Glutamatergic neuron (in vitro differentiated cells): ENCODE measurements at places on chromosomes 16 and 17.

- DNase-seq = no peak
These were observed 138.6 kb downstream of the MAP2K6 start for GRCh38 chr17:69552986-69553667.

GRCh38 chr17:64131606-64132270 is 1.8 kb upstream of the ERN1 start:
- no peak for DNase-seq

- no peak for DNase-seq
These were observed 10.2 kb upstream of the ETV4 start for GRCh38 chr17:43556292-43556691.

GRCh38 chr17:987931-988330 is 8.4 kb upstream of the NXN start:
- DNase-seq = no peak

DNA sequence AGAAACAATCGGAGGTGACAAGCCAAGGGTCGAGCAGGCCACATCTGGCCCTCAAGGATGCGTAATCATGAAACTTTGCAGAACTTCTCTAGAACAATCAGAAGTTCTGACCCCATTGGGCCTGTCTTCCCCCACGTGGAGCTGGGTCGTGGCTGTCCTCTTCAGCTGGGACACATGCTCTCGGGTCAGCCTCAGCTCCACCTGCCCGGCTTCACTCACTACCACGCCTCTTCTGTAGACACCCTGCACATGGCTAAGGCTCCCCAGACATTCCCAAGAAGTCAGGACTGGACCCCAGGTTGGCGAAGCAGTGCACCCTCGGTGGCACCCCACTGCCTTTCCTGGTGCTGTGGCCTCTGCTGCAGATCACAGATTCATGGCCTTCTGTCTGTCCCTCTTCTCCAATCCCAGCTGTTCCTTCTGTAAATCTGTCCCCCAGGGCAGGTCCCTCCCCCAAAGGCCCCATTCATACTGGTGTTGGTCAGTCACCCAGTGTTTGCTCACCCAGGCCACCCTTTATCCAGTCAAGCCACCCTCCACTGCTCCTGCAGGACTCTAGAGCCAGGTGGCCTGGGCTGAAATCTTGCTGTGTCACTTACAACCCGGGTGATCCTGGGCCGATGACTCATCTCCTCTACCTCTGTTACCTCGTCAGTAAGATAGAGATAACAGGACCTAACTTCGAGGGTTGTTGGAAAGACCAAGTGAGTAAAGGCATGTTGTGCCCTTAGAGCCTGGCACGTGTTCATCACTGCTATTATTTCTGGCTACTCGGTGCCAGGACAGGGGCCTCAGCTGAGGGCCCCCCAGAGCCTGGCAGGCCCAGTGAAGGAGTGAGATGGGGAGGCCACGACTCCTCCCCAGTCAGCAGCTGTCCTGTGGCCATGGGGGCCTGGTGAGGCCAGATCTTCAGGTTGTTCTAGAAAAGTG is 1.4 kb upstream of the SLC5A11 start:
- no peak for DNase-seq

GRCh38 chr17:44758414-44759085 is at the start of gene ADAM11:
TSS of gene ADAM11 (plus strand) at chr17:44758988. CDS start at chr17:44759200, 212 bp downstream.
- peak; percentile 59 for DNase-seq

GRCh38 chr16:77925531-77925930 is 96.8 kb upstream of the CLEC3A start:
- DNase-seq = no peak

DNA sequence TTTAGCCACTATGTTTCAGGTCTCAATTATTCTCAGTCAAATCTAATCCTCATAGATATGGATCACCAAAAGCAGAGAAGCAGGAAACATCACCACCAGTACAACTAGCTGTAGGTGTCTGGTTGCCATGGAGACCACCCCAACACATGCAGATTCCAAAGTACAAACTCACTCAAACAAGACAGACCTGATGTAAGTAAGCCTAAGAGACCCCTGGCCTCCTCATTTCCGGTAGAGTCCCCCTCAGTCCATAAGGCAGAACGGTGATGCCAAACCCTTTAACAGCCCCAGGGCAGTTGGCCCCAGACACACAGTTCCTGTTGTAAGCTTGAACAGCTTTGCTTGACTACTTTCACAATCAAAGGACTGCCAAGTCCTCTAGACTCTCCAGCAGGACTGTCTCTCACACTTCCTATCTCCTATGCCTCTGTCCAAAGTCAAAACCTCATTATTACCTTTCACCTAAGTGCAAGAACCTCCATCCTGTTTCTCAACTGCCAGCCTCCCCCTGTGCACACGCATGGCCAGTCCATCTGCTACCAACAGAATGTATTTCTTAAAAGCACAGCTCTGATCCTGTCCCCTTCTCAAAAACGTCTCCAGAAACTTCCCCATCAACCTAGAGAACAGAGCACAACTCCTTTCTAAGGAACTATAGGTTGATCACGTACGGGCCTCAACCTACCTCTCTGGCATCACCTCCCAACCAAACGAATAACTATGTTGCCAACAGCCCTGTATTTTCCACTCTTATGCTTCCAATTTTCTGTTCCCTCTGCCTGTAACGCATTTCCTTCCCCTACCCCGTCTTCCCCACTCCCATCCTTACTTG is 23.9 kb downstream of the SLC39A11 start:
- DNase-seq = no peak

DNA sequence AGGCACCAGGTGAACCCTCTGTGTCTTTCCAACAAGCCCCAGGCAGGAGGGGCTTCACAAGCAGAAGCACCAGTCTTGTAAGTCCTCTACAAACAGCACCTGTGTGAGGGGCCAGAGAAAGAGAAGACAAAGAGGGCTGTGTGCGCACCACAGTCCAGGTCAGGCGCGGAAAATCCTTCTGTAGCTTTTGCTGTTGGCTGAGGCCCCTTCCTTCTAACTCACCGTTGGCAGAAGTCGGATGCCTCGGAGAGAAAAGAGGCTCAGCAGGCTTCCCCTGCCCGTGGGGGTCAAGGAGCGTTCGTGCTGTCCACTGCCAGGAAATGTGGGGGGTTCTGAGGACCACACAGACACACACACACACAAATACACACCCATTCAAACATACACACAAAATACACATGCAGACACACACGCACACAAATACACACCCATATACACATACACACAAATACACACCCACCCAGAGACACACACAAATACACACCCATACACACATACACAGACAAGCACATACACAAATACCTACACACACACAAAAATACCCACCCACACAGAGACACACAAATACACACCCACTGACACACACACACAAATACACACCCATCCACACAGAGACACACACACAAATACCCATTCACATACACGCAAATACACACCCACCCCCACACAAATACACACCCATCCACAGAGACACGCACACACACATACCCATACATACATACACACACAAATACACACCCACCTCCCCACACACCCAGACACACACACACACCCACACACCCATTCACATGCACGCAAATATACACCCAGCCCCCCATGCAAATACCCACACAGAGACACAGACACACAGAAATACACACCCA is 6.8 kb downstream of the ZG16B start:
- DNase-seq = no peak

GRCh38 chr16:52383119-52383518 is 163.8 kb downstream of the TOX3 start:
- no peak for DNase-seq

GRCh38 chr17:48543854-48544348 is 1.0 kb downstream of the HOXB2 start:
- no peak for DNase-seq

GRCh38 chr16:89159066-89159849 is 12.3 kb upstream of the CDH15 start:
- DNase-seq = no peak

- peak; percentile 83 for DNase-seq
These were observed 2.3 kb downstream of the NGFR start for GRCh38 chr17:49497148-49498028.

GRCh38 chr16:51287121-51287755 is 136.2 kb upstream of the SALL1 start:
- no peak for DNase-seq

DNA sequence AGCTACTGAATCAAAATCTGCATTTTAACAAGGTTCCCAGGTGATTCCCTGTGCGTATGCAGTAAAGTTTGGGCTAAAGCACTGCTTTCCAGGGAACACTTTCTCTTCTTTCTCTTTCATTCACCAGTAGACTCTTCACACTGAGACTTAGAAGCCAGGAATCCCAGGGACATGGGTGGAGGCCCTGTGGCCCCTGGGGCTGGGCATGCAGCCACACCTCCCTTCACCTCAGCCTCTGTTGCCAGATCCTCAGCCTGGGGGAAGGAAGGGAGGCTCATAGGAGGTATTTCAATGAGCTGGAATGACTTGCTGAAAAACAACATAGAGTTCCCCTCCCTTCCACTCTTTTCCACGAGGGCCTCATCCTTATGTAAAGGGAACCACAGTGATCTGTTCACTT is 1.2 kb downstream of the G6PC3 start:
- DNase-seq = no peak

GRCh38 chr16:58222532-58223316 is 24.8 kb upstream of the CSNK2A2 start:
- DNase-seq = no peak

DNA sequence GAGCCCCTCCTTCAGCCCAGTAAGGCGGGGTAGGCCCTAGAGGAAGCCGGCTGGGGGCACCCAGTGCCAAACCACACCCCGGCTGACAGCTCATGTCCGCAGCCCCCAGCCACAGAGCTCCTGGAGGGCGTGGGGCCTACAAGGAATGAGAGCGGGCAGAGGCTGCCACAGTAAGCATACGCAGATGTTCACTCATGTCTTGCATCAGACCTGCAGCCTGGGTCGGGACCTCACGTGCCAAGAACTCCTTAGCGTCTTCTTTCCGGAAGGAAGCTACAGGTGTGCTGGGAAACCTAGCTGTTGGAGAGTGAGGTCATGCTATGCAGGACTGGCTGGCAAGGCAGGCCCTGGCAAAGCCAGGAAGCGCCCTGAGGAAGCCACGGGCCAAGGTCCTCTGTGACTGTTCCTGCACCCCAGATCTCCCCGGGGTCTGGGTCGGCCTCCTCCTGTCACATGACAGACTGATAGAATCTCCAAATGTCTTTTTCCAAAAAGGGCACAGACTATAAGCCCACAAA is 1.6 kb downstream of the ZNF598 start:
- no peak for DNase-seq

DNA sequence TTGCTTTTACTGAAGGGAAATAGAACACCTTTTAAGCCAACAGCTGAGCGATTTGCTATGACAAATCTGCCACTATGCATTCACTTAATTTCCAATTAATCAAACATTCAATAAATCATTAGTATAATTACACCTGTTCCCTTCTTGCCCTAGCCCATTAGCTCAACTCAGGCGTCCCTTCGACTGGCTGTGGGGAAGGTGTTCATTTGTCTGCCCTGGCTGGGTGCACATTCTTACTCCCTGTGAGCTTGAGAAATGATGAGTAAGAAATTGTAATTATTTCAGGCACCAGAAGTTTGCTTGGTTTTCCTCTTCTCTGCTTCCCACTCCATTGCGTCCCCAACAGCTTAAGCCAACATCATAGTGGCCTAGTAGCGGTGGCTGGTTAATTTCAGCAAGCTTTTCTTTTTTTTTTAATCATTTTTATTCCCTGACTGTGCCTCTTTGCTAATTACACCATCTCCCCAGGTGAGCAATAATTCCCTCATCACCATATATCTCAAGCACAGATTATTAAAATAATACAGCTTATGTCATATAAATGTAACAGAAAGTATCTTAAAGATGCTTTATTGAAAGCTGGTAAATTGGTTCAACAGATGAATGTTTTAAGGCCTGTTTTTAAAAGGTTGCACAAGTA is 623.9 kb upstream of the RBFOX1 start:
- DNase-seq = no peak

DNA sequence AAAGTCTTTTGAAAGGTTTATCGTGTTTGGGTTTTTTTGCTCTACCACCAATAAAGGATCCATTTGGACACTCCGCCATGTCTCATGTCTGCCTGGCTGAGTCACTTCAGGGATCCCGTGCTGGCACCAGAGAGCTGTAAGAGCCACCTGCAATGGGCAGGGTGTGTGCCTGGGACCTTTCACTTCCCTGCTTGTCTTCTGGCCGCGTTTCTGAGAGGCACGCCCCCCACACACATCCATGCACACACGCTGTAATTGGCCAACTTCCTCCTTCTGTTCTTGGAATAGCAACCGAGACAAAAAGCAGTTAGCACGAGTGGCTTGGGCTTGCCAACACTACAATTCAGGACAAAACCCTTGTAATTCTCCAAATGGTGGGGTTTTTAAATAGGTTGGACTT is 9.8 kb upstream of the SOST start:
- no peak for DNase-seq

- DNase-seq = no peak
These were observed 228.6 kb downstream of the ZFHX3 start for GRCh38 chr16:72819345-72819744.

GRCh38 chr16:22324787-22325597 is 27.8 kb downstream of the POLR3E start:
- no peak for DNase-seq

DNA sequence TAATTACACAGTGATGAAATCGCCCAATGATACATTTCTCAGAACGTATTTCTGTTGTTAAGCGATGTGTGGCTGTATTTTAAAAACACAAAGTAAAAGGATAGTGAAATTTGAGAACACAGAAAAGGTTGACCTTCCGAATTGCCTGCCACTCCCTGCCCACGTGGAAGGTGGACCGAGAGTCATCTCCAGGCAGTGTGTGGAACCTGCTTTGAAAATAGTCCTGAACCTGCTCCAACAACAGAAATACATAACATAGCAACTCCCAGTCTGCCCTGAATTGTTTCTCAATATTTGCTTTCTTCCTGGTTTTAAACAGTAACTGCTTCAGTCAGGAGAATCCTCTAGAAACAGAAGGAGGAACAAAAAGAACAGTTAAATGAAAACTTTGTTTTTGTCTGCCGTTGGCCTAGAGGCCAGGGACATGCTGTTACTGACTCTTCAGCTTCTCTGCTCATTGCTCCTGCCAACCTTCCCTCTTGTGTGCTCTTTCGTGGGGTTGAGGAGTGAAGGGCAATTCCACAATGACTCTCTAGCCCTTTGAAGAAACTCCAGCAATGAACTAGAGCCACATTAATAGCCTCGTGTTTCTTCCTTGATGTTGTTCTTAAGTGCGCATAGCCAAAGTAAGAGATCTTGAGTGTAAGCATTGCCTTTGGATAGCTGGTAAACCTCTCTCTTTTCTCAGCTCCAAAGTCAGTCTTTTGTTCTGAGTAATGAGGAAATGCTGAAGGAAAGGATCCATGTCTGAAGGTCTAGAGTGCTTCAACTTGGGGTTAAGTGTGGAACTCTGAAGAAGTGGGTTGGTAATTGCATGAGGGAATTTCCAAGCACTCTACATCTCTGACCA is 452.5 kb upstream of the CCL2 start:
- no peak for DNase-seq
